ENCODE measurements at places on chromosomes 12 and 14.
A peak's percentile ranks its signal among the peaks of the same experiment; 100 is the strongest.

DNA sequence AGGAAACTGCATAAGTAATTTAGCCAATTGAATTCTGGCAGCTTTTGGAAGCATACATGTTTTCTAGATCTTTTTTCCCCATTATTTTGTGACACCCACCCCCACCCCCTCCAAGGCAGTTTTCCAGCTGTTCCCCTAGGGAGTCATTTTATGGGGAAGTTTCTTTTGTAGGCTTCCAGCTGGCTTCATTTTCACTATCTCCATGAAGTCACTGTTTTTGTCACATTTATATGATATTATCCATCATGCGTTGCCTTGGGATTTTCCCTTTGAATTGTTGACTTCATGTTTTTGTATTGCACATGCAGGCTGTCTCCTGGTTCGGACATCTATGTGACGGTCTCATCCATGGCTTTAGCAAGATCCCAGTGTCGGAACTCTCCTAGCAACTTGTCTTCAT is 233.6 kb upstream of the RGS6 start:
- no peak for DNase-seq

GRCh38 chr14:22434901-22435550 is 154.0 kb downstream of the DAD1 start:
- no peak for DNase-seq

GRCh38 chr14:88554457-88555286 is at the start of gene PTPN21:
Gene PTPN21, minus strand, starts transcription at chr14:88555007. Its CDS starts 4,590 bp downstream, at chr14:88550417.
- peak; percentile 84 for DNase-seq

DNA sequence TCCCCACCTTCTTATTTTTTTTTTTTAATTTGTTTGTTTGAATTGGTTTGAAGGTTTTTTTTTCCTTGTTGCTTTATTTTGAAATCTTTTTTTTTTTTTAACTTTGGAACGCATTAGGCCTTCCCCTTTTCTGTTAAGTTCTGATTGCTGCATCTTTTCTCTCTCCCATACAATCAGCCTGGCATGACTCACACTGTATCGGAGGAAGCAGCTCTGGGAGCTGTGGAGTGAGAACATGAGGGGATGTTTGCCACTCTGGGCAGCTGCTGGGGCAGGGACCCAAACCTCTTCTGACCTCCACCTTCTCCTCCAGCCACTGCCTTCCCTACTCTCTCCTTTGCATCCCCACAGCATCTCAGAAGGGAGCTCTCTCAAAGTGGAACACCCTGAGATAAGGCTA is 160.3 kb upstream of the FKBP4 start:
- no peak for DNase-seq

DNA sequence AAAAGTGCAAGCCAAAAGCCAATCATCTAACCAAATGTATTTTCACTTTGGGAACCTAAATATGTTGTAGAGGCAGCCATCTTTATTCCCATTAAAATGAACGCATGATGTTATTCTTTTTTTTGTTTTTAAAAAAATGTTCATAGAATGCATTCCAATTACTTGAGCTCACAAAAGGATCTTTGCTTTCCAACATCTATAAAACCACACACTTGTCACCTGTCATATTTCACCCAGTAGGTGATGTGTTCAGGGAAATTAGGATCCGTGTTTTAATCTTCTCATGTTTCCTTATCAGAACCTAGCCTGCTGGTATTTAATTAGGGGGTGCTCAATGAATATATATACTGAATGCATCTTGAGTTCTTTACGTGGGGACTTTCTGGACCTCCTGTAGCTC is 13.6 kb downstream of the TTC8 start:
- DNase-seq, result no peak

DNA sequence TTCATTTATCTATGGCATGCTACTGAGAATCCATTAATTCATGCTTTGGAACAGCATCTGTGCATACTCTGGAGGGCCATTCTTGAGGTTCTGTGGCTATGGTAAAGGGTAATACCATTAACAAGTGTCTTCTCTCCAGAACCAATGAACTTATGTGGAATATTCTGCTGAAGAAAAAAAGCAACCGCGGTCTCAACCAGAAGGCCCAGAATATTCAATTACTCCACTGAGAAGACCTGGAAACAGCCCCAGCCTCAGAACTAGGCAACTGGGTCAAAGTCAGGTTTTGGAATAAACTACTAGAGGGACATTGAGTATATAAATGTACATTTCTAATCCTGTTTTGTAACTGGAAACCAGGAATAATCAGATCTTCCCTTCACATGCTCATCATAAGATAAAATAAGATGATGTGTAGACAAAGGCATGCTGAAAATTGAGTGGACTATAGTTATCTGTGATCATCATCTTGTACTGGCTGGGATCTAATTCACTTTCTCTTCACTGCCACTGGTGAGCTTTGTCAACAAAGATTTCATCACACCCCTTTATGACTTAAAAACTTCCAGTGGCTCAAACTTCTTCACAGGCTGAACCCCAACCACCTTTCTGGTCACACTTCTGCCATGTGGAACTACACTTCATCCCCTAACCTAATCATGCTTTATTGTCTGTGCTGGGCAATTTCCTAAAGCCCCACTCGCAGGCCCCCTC is 6.0 kb downstream of the SPTB start:
- no peak for DNase-seq

- DNase-seq, result no peak
Observed at GRCh38 chr12:65609359-65609771, 214.9 kb upstream of the HMGA2 start.

DNA sequence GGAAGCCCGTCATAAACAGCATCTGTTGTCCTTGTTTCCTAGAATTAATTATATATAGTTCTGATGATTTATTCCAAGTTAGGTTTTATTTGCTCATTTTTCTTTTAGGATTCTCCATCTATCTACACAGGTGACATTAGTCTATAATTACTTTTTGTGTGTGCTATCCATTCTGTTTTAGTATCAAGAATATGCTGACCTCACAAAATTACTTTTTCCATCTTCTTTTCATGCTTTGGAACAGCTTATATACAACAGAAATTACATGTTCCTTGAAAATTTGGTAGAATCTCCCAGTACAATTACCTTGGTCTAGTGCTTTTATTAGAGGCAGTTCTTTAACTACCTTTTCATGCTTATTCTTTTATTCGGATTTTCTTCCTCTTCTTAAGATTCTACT is 54.3 kb upstream of the CATSPERB start:
- DNase-seq, result no peak

All from ELF-1 (cell line).